ENCODE measurements at places on chromosomes 2 and 18. TPM values are rescaled to one million over a fixed set of nuclear protein-coding genes. Genes with fewer than 3 reads are reported as not detected.

UPP2 gene
- not detected for total RNA-seq

ADGRF3 gene
- 1.1 TPM for total RNA-seq

CCDC178 gene
- total RNA-seq, result not detected

LDLRAD4 gene
- 63.3 TPM for total RNA-seq

GALR1 gene
- under 0.01 TPM for total RNA-seq

MREG gene
- 6.5 TPM for total RNA-seq

C1GALT1C1L gene
- 0.27 TPM for total RNA-seq

CXCR1 gene
- under 0.01 TPM for total RNA-seq

KCNJ13 gene
- not detected for total RNA-seq

MRPL30 gene
- 15.9 TPM for total RNA-seq

AGXT gene
- total RNA-seq, result not detected

SRD5A2 gene
- total RNA-seq, result not detected

NT5DC4 gene
- not detected for total RNA-seq

ANKRD30B gene
- total RNA-seq, result not detected

C2orf49 gene
- total RNA-seq, result 3.8 TPM

IL36G gene
- total RNA-seq, result not detected

CHRND gene
- not detected for total RNA-seq

IL1RL2 gene
- total RNA-seq, result not detected

ANKRD23 gene
- total RNA-seq, result 6.2 TPM

MRPS9 gene
- total RNA-seq, result 8.6 TPM

B3GNT7 gene
- 2.7 TPM for total RNA-seq

RFX8 gene
- 0.81 TPM for total RNA-seq

KCNK3 gene
- total RNA-seq, result under 0.01 TPM

UGT1A8 gene
- under 0.01 TPM for total RNA-seq

NCKAP5 gene
- total RNA-seq, result not detected

PAX8 gene
- total RNA-seq, result 1.3 TPM

LINC00305 gene
- total RNA-seq, result not detected

RNF125 gene
- 8.9 TPM for total RNA-seq

FAP gene
- not detected for total RNA-seq

GPR17 gene
- total RNA-seq, result not detected

CHRNA1 gene
- not detected for total RNA-seq

NEURL3 gene
- 0.27 TPM for total RNA-seq

CTAGE1 gene
- not detected for total RNA-seq

DLX1 gene
- total RNA-seq, result not detected

LIPG gene
- total RNA-seq, result under 0.01 TPM
